ENCODE measurements at places on chromosomes 3 and 15.

DNA sequence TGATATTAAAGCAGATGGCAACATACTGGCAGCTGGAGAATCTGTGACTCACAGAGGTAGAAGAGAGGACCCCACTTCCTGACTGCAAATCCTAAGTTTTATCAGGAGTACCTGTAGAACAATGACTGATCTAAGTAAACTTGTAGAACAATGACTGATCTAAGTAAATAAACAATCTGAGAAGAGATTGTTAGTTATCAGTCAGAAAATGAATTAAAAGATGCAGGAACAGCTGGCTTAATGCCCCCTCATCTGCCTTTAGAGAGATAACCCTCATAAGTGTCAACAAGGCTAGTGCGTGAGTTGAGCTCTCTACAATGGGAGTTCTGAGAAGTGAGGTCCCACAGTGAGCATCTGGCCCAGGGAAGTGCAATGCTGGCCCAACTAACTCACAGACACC, 14.6 kb downstream of the ACAD11 start:
- no peak for DNase-seq

DNA sequence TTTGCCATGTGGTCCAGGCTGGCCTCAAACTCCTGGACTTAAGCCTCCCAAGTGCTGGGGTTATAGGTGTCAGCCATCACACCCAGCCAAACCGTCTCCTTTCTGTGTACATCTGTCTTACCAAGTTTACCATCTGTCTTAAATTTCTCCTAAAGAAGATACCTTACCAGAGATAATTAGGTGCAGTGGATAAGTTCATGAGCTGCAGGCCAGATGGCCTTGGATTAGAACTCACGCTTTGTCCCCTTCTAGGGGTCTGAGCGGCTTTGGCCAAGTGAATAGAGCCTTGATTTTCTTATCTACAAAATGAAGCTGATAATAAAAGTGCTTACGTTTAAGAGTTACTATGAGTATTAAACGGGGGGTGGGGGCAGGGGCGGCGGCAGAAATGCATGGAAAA, 103.9 kb downstream of the SUCLG2 start:
- no peak for DNase-seq

DNA sequence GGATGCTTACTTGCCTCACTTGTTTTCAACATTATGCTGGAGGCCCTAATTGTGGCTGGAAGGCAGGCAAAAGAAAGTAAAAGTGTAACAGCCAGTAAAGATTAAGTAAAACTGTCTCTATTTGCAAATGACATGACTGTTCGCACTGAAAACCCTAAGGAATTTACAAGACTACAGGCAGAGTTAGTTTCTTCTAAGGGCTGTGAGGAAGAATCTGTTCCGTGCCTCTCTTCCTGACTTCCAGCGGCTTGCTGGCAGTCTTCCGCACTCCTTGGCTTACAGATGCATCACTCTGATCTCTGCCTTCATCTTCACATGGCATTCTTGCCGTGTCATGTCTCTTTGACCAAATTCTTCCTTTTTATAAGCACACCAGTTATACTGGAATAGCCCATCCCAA, 86.1 kb downstream of the DLG1 start:
- DNase-seq = no peak

- no peak for DNase-seq
Observed at GRCh38 chr3:28089527-28089897, 151.9 kb upstream of the CMC1 start.

GRCh38 chr3:183797996-183798395, 27.4 kb downstream of the MAP6D1 start:
- DNase-seq = no peak

DNA sequence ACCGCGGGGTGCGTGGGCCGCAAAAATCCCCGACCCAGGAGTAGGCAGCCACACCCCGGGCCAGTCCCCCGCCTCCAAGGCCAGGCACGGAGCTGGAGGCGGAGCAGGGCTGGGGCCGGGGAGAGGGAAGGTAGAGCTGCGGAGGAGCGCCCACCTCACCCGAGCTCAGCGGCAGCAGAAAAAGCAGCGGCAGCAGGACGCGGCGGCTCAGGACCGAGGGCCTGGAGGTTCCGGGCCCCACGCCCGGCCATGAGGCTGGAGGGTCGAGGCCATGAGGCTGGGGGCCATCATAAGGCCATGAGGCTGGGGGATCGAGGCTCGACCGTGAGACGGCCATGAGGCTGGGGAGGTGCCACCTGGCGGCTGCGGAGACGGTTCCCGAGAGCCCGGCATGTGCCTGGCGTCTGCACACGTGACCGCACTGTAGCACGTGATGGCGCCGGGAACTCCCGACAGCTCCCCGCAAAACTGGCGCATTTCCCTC, 32.9 kb upstream of the PRSS50 start:
- DNase-seq = no peak

GRCh38 chr3:27623085-27623753, 98.9 kb downstream of the EOMES start:
- DNase-seq = no peak

GRCh38 chr15:40815042-40815698, 7.9 kb upstream of the DNAJC17 start:
- no peak for DNase-seq

- DNase-seq = no peak
Observed at GRCh38 chr3:144033240-144033589, 61.6 kb downstream of the DIPK2A start.

GRCh38 chr15:65877749-65878148, 8.5 kb downstream of the RAB11A start:
- no peak for DNase-seq

DNA sequence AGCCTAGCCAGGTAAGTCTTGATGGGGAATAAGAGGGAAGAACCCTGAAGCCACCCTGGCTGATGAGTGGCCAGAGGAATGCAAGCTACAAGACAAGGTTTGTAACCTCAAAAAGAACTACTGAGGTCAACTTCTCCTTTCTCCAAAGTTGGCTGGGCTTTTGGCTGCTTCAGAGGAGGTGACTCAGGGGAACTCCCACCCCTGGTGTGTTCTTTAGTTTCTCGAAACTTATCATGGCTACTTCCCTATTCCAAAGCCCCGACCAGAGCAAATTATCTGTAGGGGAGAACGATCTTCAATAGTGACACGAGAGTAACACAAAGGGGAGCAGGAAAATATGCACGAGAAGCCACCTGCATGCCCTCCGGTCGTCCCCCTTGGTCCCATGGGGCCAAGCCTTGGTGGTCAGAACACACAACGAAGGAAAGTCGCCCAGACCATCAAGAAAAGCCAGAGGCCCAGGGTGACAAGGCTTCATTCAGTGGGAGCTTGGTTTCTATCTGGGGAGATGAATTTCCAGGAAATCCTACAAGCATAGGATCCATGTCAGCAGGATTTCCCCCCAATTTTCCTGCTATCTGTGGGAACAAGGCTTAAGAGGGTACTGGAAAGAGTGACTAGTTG, 6.5 kb upstream of the BCL2A1 start:
- DNase-seq = no peak

DNA sequence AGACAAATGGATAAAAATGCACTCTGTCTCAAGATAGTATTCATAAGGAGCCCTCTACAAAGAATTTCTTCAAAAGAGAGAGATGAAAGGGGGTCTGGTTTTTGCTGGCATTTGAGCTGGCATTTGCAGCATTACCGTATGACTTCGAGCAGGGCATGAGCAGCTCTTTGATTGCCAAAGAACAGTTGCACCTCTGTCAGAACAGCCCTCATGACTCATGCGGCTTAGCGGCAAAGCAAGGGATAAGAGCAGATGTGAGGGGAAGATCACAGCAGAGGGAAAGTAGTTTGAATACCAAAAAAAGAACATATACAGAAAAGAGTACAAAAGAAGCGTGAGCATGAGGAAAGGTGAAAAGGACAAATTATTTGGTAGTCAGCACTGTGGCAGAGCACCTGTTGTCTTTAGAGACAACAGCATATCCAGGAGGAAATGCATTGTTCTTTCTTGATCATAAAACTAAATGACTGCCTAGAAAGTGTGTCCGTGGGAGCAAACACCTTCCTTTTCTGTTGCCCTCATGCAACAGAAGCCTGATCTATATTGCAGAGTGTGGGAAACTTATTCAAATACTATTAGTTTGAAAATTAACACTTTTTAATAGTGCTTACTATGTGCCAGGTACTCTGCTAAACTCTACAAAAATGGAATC, 80.5 kb upstream of the SLC24A5 start:
- DNase-seq = no peak

DNA sequence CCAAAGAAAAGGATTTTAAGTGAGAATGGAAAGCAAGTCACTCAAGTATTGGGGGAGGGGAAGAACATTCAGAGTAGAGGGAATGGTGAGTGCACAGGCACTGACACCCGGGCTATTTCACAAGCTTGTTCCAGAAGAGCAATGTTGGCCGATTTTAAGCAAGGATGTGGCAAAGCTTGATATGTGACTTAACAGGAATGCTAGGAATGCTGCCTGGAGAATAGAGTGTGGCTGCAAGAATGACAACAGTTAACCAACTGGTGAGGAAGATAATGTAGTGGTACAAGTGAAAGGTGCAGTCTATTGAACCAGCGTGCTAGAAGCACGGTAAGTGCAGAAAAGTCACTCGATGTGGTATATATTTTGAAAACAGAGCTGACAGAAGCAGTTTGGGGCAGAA, 6.2 kb upstream of the CCDC80 start:
- DNase-seq = no peak

DNA sequence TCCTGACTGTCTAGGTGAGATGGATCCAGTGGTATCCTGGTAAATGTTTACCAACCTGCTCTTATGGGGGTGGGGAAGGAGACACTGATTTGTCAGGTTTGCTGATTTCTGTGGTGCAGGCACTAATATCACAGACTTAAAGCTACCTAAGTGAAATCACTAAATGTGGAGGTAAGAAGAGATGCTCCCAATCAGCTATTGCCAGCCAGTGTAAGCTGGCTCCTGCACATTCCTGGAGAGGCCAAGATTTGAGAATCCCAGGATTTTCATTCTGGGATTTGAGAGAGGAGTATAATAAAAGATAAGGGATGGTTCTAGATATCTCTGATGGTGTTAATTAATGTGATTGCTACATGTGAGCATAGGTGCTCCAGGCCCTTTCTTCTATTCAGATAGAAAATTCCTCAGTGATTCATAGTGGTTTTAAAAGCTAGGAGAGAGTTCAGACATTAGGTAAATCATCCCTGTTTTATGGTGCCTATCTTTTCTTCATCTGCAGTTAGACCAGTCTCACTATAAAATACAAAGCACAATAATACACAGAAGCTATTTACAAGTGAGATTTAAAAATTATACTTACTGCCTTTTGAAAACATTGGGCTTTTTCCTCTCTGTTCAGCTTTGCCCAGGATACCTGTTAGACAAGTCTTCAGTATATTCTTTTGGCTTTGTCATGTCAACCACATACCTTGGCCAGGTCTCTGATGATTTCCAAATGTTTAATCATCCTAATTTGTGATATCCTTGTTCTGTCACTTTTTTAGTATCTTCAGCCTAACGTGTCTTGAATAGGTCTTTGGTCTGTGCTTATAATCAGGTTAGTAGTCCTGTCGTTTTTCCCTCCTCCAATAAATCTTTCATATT, 90.9 kb downstream of the MBNL1 start:
- DNase-seq = no peak

DNA sequence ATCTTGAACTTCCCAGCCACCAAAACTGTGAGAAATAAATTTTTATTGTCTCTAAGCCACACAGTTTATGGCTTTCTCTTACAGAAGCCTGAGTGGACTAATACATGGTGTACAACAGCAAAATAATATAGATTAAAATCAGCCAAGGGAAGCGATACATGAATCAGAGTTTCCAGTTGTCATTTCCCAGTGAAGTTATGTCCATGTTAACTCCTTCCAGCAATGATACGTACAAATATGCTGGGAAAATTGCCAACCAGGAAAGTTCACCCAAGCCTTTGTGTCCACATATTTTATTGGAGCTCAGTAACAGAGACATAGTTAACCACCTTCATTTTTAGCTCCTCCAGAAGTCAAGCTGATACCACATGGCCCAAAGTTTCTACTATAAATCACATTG, 280.9 kb upstream of the KCNMB2 start:
- no peak for DNase-seq

- no peak for DNase-seq
Observed at GRCh38 chr3:196378146-196378841, 40.1 kb upstream of the TM4SF19 start.

DNA sequence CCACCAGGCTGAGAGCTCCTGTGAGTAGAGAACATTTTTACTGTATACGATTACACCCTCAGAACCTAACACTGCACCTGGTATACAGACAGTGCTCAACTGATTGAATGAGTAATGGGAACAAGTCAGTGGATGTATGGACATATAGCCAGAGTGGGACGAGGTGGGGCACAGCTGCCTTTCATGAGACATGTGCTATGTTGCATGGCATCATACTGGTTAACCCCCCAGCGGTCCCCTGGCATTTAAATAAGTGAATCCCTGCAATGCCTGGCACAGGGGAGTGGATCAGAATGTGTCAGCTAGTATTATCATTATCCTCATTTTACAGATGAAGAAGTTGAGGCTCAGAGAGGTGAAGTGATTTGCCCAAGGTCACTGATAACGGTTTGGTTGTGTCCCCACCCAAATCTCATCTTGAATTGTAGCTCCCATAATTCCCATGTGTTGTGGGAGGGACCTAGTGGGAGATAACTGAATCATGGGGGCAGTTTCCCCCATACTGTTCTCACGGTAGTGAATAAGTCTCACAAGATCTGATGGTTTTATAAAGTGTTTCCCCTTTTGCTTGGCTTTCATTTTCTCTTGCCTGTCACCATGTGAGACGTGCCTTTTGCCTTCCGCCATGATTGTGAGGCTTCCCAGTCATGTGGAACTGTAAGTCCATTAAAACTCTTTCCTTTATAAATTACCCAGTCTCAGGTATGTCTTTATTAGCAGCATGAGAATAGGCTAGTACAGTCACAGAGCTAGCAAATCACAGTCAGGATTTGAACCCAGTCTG, 56.0 kb upstream of the ATP2B2 start:
- no peak for DNase-seq

GRCh38 chr3:37053337-37053736, 60.0 kb downstream of the MLH1 start:
- DNase-seq = no peak

DNA sequence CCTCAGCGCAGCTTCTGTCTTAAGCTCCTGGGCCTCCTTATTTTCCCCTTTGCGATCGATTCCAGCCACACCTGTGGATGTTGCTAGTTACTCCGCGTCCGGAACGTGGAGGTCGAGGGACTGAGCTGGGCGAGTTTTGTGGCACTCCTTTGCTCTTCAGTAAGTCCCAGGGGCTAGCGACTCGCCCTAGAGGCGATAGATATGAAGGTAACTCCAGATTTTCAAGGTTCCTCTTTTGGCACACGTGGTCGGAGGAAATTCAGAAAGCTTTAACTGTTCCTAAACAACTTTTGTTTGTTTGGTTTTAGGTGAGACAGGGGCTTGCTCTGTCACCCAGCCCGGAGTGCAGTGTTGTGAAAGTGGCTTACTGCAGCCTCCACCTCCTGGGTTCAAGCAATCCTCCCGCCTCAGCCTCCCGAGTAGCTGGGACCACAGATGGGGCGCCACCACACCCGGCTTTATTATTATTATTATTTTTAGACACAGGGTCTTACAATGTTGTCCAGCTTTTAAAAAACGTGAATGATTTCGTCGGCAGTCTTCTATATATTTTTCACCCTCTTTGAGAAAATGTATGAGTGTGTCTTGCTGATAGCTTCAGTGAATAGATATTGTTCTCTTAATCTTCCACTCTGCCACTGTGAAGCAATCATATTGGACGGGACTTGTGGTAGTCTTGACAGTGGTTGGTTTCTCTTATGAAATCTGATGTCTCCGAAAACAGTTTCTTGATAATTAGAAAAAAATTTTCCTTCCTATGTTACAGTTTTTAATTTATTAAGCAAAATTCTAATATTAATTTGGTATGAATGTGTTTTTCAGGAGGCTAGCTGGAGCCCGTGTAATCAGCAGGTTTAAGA, 785 bp downstream of the MFSD1 start:
- no peak for DNase-seq

GRCh38 chr15:32007355-32007960, 22.9 kb upstream of the CHRNA7 start:
- DNase-seq = no peak

- no peak for DNase-seq
Observed at GRCh38 chr15:69480932-69481331, 28.3 kb downstream of the RPLP1 start.

All from stimulated activated CD4-positive, alpha-beta T cell treated with anti-CD3 and anti-CD28 coated beads, Interleukin-1b, Interleukin-23, amount 100 ng/mL, for 1 hour (primary cell).